ENCODE measurements at places on chromosomes 5 and 9. TPM values are rescaled to one million over a fixed set of nuclear protein-coding genes. Genes with fewer than 3 reads are reported as not detected.

Gene BTNL3
- not detected for total RNA-seq

Gene STX17
- 34.8 TPM for total RNA-seq

DNA sequence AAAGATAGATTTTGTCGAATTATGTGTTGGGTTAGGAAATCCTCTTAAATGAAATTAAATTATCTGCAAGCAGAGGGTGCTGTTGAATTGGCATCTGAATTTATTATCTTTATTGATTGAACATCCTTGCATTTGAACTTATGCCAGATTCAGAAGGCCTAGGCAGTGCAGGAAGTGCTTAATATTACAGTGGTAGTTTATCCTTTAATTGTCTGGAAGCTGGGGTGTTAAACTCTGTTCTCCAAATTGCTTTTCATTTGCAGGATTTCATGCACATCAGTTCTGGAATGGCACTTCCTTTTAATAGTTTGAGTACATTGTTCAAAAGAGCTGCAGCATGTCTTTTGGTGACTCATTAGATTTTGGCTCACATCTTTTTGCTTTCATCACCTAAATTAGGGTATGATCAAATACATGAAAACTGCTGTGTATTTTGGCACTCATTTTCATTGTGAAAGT is 186.3 kb downstream of the KDM4C start:
- peak; percentile 86 for DNase-seq

GRCh38 chr9:26053954-26054353 is 375.7 kb upstream of the TUSC1 start:
- no peak for DNase-seq

DNA sequence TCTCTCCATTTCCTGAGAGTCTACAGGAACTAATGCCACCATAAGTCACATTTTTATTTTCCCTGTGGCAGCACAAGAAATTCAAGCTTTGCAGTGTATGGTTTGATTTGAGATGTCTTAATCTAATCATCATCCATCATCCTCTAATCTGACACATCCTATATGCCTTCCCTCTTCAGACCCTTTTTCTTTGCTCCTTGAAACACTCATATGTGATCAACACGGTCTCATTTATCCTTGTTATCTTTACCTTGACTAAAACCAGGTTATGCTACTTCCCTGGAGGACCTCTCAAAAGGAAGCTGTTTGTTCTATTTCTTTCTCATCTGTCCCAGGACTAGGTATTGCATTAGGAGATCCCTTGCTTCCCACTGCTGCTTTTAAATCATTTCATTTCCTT is 146.9 kb upstream of the MRPS30 start:
- no peak for DNase-seq

DNA sequence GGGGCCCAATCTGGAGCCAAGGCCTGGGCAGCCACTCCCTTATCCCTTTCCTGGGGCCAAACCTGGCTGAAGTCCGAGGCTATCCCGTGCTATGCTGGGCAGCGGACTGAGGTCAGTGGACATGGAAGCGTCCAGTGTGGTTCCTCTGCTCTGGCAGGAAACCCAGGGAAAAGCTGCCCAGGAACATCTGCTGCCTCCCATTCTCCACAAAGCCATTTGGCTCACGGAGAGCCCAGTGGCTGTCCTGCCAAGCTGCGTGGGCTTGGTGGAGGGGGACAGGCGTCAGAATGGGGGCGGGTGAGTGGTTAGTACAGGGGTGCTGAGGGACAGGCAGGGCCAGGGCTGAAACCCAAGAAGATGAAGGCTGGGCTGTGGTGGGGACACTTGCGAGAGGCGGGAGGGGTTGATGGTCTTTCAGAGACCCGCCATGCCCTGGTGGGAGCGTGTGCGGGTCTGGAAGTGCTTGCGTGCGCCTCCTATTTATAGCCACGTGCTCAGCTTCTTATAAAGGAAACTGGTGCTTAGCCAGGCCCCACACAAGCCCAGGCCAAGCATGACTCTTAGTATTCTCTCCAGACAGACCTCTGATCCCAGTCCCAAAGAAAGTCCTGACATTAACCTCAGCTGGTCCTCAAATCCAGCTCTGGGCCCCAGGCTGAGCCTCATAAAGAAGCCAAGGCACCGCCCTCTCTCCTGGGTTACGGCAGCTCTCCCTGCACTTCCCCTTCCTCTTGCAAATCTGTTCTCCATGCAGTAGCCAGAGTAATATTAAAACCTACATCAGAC is 9.4 kb upstream of the SLC6A7 start:
- DNase-seq, result peak; percentile 29

DNA sequence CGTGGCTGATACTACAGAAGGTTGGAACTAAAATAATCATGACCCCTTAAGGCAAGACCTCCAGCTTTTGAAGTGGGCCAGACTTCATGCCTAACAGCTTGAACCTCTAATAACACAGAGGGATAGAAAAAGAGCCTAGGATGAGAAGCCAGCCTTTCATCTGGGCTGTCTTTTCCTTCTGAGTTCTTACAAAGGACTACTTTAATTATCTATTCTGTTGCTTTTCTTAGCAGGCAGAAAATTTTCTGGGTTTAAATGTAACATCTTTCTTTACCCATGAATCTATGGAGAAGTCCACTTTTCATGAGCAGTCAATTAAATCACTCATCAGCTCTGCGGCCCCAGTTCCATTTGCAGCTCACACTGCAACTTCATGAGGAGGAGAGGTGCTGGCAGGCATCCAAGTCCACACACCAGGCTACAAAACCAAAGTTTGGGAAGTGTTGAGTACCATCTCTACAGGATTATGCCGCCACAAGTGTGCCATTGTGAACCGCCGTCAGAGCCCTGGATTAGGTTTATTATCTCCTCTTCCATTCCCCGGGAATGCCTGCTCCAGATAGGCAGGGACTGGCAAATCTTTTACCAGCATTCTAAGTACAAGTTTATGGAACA is 192.0 kb downstream of the TLE4 start:
- peak; percentile 29 for DNase-seq

GRCh38 chr9:92734931-92735635 is 29.6 kb downstream of the BICD2 start:
- DNase-seq, result no peak

Gene CBY3
- total RNA-seq, result 0.18 TPM

- no peak for DNase-seq
These were observed 51.9 kb upstream of the PIP5K1B start for GRCh38 chr9:68653141-68653595.

DNA sequence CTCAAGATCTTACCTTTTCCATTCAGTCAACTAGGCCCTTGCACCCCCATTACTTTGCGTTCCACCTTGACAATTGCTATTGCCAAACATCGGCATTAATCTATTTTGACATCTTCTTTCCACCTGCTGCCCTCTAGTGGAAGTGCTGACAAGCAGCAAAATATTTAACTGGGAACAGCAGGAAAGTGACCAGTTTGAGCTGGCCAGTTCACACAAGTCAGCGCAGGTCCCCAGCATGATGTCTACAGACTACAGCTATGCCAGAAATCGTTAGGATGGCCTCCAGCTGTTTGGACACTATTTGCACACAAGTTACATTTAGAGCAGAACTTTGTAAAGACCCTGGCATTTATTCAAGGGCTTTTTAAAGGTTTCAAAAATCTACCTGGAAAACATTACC is 160.1 kb downstream of the GHR start:
- peak; percentile 55 for DNase-seq

DNA sequence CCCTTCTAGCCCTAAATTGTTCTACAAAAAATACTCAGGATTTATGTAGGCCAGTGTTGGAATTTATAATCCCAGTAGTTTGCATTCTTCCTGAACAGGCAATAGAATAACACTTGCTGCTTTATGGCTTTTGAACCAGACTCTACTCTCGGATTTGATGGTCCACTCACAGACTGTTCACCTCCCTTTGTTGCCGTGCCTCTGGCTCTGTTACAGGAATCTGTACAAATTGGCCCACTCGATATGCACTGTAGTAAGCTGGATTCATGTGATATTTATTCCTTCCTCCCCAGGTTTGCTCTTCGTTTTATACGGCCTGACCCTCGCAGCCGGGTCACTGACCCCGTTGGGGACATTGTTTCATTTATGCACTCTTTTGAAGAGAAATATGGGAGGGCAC is 43.7 kb downstream of the FAF2 start:
- no peak for DNase-seq

Gene GRAMD2B
- total RNA-seq, result 17.7 TPM

DNA sequence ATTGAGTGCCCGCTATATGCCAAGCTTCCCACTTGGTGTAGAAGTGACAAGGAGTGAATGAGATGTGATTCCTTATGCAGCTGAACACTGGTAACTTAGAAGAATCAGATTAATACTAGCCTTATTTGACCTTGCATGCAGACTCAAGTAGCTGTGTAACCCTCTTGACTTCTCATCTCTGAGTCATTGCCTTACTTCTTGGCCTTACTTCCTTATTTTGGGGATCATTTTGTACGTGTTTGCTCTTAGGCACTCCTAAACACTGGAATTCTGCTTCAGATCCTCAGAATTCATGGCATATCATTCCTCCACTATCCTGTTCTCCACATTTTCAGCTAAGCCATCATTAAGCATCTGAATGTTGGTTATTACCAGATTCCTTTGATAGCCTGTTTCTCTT is 948.9 kb upstream of the ARRDC3 start:
- DNase-seq, result no peak

Gene GM2A
- 56.3 TPM for total RNA-seq

- no peak for DNase-seq
These were observed 295.0 kb downstream of the CAAP1 start for GRCh38 chr9:26597542-26598149.

DNA sequence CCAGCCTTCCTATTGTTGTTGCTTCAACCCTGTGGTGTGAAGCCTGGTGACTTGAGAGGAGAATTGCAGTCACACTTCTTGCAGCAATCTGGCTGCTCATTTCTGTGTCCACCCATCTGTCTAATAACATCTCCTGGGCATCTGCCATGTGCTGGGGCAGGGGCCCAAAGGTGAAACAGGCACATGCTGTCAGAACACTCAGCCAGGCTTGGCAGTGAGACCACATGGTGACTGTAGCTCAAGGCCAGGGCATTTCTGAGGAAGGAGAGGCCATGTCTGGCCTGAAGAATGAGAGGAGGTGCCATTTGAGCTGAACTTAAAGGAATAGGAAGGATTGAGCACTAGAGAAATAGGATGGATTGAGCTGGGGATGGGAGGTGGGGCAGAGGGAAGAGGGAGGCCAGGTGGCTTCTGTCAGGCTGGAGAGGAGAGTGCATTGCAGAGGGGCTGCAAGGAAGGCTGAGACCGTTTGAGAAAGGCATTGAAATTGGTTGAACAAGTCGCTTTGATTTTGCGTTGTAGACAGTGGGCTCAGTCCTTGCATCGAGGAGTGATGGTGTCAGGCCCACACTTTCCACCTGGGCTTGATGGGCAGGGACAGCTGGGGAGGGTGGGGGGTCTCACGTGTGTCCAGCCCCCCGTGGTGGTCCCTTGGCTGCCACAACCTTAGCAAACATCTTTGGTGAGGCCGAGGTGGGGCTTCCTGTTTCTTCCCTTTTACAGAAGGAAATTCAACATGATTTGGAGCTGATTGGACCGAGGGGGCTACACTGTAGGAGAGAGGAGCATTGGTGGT is 222.4 kb downstream of the CACNA1B start:
- DNase-seq, result no peak

Gene CEL
- total RNA-seq, result 1.6 TPM

DNA sequence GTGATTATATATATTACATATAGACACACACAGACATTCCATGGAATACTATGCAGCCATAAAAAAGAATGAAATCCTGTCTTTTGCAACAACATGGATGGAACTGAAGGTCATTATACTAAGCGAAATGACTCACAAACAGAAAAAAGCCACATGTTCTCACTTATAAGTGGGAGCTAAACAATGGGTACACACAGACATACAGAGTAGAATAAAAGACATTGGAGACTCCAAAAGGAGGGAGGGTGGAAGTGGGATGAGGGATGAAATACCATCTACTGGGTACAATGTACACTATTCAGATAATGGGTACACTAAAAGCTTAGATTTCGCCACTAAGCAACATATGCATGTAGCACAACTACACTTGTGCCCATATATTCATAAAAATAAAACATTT is 170.0 kb upstream of the RGMB start:
- DNase-seq, result no peak

- DNase-seq, result no peak
These were observed 40.6 kb downstream of the SEMA5A start for GRCh38 chr5:9505225-9505624.

Gene SPATA31A3
- total RNA-seq, result not detected

- no peak for DNase-seq
These were observed 122.8 kb downstream of the STARD4 start for GRCh38 chr5:111389390-111390082.

DNA sequence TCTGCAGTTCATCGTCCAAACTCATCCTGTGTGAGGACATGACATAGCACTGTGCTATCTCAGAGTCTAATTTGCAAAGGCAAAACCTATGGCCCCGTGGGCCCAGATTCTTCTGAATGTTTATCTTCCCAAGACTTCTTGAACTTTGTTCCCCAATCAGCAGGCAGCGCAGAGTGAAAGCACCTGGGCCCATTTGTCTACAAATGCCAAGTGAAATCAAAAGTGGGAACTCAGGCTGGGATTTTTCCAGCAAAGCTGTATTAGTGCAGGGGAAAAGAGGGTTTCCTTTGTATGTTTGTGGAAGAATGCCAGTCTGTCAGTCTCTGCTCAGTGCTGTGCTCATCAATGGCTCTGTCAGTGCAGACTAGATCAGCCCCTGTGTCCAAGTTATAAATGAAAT is 55.8 kb downstream of the FOXD1 start:
- no peak for DNase-seq

GRCh38 chr5:155471027-155471426 is 457.5 kb downstream of the KIF4B start:
- no peak for DNase-seq

DNA sequence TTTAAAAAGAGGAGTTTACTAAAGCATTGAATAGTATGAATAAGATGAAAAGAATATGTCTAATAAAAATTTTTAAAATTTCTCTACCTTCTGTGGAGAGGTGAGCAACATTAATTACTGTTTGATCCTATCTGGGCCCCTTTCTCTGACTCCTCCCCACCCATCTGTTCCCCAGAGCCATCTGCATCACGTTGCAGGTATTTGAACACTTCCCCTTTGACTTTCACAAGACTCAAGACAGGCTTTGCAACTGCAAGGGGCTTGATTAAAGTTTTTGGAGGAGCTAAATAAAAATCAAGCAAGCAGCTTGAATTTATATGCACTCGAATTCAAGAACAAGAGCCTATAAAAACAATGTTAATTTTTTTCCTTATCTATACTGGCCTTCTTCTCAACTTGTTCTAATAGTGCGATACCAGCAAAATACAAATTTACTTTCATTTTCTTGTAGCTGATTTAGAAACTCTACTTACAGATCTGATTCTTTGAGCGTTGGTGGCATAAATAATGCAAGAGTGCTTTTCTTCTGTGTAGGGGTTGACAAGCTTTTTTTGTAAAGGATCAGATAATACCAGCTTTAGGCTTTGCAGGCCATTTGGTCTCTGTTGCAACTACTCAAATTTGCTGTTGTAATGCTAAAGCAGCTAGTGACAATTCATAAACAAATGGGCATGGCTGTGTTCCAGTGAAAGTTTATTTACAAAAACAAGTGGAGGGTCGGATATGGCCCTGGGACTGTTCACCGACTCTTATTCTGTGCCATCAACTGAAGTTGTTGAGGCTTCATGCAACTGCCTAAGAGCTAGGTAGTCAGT is 21.2 kb downstream of the TXNDC8 start:
- peak; percentile 27 for DNase-seq
